Thyroid gland (tissue), 4 donors: ENCODE measurements at places on chromosomes 2 and 18. TPM values are rescaled to one million over a fixed set of nuclear protein-coding genes. Genes with fewer than 3 reads are reported as not detected.

The ESPNL gene
- 0.11 TPM for total RNA-seq

The CNTNAP5 gene
- not detected for total RNA-seq

The POTEC gene
- 0.11 TPM for total RNA-seq

The CKAP2L gene
- 0.13 TPM for total RNA-seq

The AQP12B gene
- total RNA-seq, result not detected

The AP1S3 gene
- total RNA-seq, result 37.5 TPM

The CXCR1 gene
- 0.29 TPM for total RNA-seq

The CDH7 gene
- not detected for total RNA-seq
